ENCODE measurements at places on chromosomes 3 and 15. TPM values are rescaled to one million over a fixed set of nuclear protein-coding genes. Genes with fewer than 3 reads are reported as not detected.

PLS1 gene
- 10.7 TPM for polyA plus RNA-seq

ATP13A4 gene
- 0.49 TPM for polyA plus RNA-seq

MME gene
- polyA plus RNA-seq: 126 TPM

ST3GAL6 gene
- polyA plus RNA-seq: 20.8 TPM

SUCNR1 gene
- polyA plus RNA-seq: 16.3 TPM

OSTN gene
- not detected for polyA plus RNA-seq

CORO2B gene
- 9.0 TPM for polyA plus RNA-seq

SLC6A1 gene
- not detected for polyA plus RNA-seq

C3orf80 gene
- 0.13 TPM for polyA plus RNA-seq

ALDH1L1 gene
- 199 TPM for polyA plus RNA-seq

CYP1A2 gene
- not detected for polyA plus RNA-seq

DCUN1D1 gene
- polyA plus RNA-seq: 14.2 TPM

NKTR gene
- polyA plus RNA-seq: 9.2 TPM

ARNT2 gene
- polyA plus RNA-seq: 12.2 TPM

CAMKV gene
- polyA plus RNA-seq: not detected

THAP10 gene
- 3.4 TPM for polyA plus RNA-seq

OIP5 gene
- polyA plus RNA-seq: not detected

DIPK2A gene
- polyA plus RNA-seq: 4.9 TPM
